ENCODE measurements at places on chromosomes 2 and 18.

GRCh38 chr2:67663776-67664175 is 266.6 kb downstream of the ETAA1 start:
- peaks cover 10% of the 10 kb centered on the region for H3K27me3 ChIP-seq
- DNase-seq, result no peak
- H3K27ac ChIP-seq, result no peak overlapping the region
- H3K4me1 ChIP-seq, result no peaks in the 10 kb centered on the region
- no peaks in the 10 kb centered on the region for H3K36me3 ChIP-seq
- no peak overlapping the region for H3K4me3 ChIP-seq

DNA sequence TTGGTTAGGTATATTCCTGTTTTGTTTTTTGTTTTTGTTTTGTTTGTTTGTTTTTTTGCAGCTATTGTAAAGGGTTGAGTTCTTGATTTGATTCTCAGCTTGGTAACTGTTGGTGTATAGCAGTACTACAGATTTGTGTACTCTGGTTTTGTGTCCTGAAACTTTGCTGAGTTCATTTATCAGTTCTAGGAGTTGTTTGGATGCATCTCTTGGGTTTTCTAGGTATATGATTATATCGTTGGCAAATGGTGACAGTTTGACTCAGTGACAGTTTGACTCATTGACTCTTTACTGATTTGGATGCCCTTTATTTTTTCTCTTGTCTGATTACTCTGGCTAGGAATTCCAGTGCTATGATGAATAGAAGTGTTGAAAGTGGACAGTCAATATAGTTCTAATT is 53.7 kb downstream of the APLF start:
- peaks cover 6% of the 10 kb centered on the region for H3K36me3 ChIP-seq
- DNase-seq, result no peak
- H3K27me3 ChIP-seq, result no peaks in the 10 kb centered on the region
- H3K4me3 ChIP-seq, result no peak overlapping the region
- no peaks in the 10 kb centered on the region for H3K4me1 ChIP-seq

- peaks cover 2% of the 10 kb centered on the region for H3K36me3 ChIP-seq
- no peaks in the 10 kb centered on the region for H3K27me3 ChIP-seq
- H3K4me3 ChIP-seq, result peak overlapping the region; percentile 78
- no peak for DNase-seq
Observed at GRCh38 chr18:75071866-75072671, 136.9 kb downstream of the PTGR3 start.

DNA sequence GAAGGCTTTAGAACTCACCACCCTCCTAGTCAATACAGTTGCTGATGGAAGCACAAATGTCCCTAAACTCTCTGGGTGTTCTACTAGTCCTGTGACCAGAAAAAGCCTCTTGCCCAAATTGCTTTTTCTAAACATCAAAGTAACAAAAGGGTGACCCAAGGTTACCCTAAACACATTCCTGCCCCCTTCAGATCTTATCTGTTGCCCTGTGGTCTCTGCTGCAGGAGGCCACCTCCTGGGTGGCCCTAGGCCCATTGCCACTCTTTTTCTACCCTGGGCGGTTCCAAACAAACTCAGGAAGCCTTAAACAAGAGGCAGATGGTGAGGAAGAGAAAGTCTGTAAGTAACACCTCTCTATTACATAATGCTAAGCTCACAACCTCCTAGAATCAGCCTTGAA is 3.3 kb downstream of the RNF152 start:
- DNase-seq, result no peak
- peaks cover 11% of the 10 kb centered on the region for H3K4me1 ChIP-seq
- no peak overlapping the region for H3K27ac ChIP-seq
- peaks cover 45% of the 10 kb centered on the region for H3K27me3 ChIP-seq
- H3K36me3 ChIP-seq, result peaks cover 1% of the 10 kb centered on the region
- no peak overlapping the region for H3K4me3 ChIP-seq

GRCh38 chr2:20929721-20930120 is 106.8 kb upstream of the LDAH start:
- H3K27ac ChIP-seq, result no peak overlapping the region
- no peak overlapping the region for H3K4me3 ChIP-seq
- no peak for DNase-seq
- no peaks in the 10 kb centered on the region for H3K4me1 ChIP-seq

DNA sequence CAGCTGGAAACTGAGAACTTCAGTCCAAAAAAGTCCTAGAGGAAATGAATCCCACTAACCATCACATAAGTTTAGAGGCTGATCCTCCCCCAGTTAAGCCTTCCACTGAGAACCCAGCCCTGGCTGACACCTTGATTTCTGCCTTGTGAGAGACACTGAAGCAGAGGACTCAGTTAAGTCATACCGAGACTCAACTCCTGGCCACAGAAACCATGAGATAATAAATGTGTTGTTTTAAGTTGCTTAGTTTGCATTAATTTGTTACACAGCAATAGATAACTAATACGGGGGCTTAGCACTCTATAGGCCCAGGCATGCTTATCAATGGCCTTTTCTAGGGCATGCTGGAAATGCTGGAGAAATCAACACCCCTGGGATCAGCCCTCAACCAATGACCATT is 3.4 kb upstream of the ADD2 start:
- DNase-seq, result no peak
- H3K4me3 ChIP-seq, result no peak overlapping the region
- no peak overlapping the region for H3K27ac ChIP-seq
- H3K4me1 ChIP-seq, result peaks cover 19% of the 10 kb centered on the region
- H3K36me3 ChIP-seq, result peaks cover 3% of the 10 kb centered on the region

GRCh38 chr2:182372661-182373060 is 54.2 kb downstream of the PDE1A start:
- no peak overlapping the region for H3K4me3 ChIP-seq
- H3K27ac ChIP-seq, result no peak overlapping the region
- DNase-seq, result no peak
- no peaks in the 10 kb centered on the region for H3K36me3 ChIP-seq
- no peaks in the 10 kb centered on the region for H3K27me3 ChIP-seq

Measured in central memory CD8-positive, alpha-beta T cell (primary cell).